Fibroblast of lung (primary cell): ENCODE measurements at places on chromosomes 5 and 9. TPM values are rescaled to one million over a fixed set of nuclear protein-coding genes. Genes with fewer than 3 reads are reported as not detected.

The MED27 gene
- total RNA-seq, result 10.8 and 13.4 TPM in 2 replicates

The ARSB gene
- total RNA-seq, result 9.0 and 10.1 TPM in 2 replicates

The DPP7 gene
- total RNA-seq, result 93.0 and 126 TPM in 2 replicates

The IRGM gene
- 0.17 TPM in 1 of 2 replicates, not detected in the other for total RNA-seq

The CDH18 gene
- 0.33 TPM in 1 of 2 replicates, not detected in the other for total RNA-seq

The TYRP1 gene
- 0.17 TPM in 1 of 2 replicates, not detected in the other for total RNA-seq

The OR13C3 gene
- total RNA-seq, result not detected in 2 replicates

The CAMK2A gene
- 0.77 and 2.1 TPM in 2 replicates for total RNA-seq

The IL33 gene
- total RNA-seq, result 1.3 and 19.3 TPM in 2 replicates

The BDP1 gene
- 18.5 and 21.3 TPM in 2 replicates for total RNA-seq

The CFAP157 gene
- under 0.01 TPM in 2 replicates for total RNA-seq

The CDX1 gene
- under 0.01 and 0.33 TPM in 2 replicates for total RNA-seq

The PTCH1 gene
- 18.0 and 20.1 TPM in 2 replicates for total RNA-seq

The WNT8A gene
- not detected in 2 replicates for total RNA-seq

The SEC61B gene
- total RNA-seq, result 58.8 and 66.0 TPM in 2 replicates

The IFNA2 gene
- total RNA-seq, result not detected in 2 replicates

The MZB1 gene
- total RNA-seq, result 0.17 TPM in 1 of 2 replicates, not detected in the other
